GM12864 (cell line): ENCODE measurements at places on chromosomes 4 and X.

GRCh38 chrX:47583240-47583861 is 1.1 kb downstream of the TIMP1 start:
- no peak for DNase-seq

GRCh38 chrX:13522811-13523210 is 46.6 kb upstream of the EGFL6 start:
- DNase-seq = no peak

DNA sequence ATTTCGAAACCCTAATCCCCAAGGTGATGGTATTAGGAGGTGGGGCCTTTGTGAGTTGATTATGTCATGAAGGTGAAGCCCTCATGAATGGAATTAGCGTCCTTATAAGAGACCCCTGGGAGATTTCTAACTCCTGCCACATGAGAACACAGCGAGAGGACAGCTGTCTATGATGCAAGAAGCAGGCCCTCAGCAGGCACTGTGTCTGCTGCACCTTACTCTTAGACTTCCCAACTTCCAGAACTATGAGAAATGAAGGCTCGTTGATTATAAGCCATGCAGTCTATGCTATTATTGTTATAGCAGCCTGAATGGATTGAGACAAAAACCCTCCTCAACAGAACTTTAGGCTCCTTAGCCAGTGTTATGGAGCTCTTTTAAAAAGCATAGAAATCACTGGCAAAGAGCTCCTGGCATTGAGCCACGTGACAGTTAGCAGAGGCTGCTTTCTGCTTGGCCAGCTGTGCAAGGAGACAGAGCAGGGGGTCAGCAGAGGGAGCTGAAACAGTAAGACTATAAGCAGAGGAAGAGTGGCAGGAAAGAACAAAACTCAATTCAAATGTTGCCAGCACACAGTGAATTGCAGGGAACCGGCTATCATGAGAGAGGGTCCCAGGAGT is 219.2 kb upstream of the FAT1 start:
- DNase-seq = no peak

DNA sequence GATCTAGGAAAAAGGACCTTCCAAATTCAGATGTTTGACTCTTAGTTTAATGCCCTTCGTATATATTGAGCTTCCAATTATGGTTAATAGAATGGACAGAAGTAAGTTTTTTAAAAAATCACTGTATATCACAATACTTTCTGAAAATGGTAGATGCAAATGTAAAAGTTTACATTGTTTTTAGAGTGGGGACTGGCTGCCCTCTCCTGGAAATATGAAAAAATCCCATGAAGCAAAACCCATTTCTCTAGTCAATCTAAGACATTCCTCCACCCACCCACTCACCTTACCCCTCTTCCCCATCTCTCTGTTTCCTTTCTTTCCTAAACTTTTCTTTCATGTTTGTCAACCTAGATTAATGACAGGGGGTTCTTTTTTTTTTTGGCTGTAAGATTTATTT is 134.5 kb downstream of the ARHGAP6 start:
- no peak for DNase-seq

DNA sequence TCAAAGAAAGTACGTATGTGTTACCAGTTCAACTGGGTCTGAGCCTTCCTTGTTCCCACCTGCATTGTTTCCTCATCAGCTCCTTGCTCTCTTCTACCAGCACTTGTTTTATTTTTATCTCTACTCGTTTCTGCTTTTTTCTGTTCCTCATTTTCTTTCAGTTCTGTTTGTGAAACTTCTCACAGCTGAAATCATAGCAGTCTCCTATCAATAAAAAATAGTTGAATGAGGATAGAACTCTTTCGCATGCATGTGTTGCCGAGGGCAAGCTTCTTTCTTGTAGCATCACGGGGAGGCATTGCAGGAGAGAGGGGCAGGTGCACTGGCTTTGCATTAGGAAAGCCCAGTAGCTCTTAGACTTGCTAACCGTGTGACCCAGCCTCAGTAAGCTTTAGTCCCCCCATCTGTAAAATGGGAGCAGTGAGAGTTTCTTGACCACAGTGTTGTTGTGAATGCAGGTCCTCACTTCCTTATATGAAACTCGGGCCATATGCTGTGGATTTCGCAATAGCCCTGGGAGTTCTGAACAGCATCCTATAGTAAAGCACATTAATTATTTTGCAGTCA is 24.7 kb downstream of the OFD1 start:
- no peak for DNase-seq

- no peak for DNase-seq
Observed at GRCh38 chr4:124278477-124278876, 434.1 kb downstream of the ANKRD50 start.

GRCh38 chr4:32117693-32118092 is 1397.5 kb downstream of the PCDH7 start:
- no peak for DNase-seq

GRCh38 chr4:94365304-94365703 is 22.7 kb upstream of the HPGDS start:
- no peak for DNase-seq

DNA sequence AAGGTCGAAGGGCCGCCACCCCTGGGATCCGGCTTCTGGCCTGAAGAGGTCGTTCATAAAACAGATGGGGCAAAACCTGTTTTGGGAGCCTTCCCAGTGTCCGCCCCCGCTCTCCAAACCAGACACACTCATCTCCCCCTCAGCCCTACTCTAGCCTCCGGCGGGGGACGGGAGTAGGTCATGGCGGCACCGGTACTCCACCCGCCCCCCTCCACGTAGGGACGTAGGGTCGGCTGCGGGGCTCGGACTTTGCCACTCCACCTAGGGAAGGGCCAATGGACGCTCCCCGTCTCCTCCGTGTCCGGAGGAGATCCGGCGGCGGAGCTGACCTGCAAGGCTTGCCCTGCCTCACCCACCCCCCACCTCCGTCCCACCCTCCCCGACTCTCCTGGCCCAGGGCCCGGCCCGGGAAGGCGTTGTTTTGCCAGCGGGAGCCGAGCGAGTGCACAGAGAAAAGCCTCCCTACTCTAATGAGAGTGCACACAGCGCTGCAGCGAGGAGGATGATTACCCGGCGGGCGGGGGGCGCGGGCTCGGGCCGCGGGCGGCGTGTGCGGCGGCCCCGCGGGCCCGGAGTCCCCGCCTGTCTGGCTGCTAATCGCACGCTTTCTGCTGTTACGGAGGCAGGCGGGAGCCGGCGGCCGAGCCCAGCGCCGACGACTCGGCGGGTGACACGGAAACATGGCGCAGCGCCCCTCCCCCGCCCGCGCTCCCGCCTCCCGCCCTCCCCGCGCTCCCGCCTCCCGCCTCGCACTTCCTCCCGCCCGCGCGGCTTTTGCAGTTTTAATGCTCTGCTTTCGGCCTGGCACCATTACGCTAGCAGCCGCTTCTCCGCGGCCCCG is 8.3 kb upstream of the BCOR start:
- no peak for DNase-seq

- DNase-seq = no peak
Observed at GRCh38 chrX:17662391-17662790, 74.9 kb upstream of the SCML1 start.

GRCh38 chr4:186557061-186557460 is 1.7 kb upstream of the MTNR1A start:
- no peak for DNase-seq
